ENCODE measurements at places on chromosomes 16 and 17.

DNA sequence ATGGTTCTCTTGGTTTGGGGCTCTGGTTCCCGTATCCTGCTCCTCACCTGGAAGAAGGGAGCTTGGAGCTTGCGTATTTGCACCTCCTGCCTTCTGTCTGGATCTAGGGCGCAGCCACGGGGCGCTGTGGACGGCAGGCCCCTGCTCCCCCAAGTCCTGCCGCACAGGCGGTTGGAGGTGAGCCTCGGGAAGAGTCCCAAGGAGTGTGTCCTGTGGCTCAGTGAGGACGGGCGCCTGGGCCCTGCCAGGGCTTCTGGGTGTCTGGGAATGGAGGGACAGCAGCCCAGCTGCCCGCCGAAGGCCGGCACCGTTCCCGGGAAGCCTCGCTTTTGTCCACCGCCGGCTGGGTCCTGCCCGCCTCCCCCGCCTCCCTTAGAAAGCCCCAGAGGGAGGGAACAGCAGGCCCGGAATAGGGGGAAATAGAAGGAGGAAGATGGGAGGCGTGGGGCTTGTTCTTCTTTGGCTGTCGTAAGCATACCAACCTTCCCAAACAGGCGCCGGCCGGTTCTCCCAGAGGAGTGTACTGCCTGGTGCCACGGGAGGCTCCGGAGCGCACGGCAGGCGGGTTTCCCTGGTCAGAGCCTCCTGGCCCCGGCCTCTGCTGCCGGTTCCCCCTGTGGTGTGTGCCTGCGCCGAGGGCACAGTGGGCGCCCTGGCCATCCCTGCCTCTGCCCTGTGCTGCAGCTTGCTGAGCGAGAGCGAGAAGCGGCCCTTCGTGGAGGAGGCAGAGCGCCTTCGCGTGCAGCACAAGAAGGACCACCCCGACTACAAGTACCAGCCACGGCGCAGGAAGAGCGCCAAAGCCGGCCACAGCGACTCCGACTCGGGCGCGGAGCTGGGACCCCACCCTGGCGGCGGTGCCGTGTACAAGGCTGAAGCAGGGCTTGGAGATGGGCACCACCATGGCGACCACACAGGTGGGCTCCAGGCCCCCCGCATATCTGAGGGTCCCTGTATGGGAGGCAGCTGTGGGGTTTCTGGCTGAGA is 1.8 kb downstream of the SOX8 start:
- DNase-seq: no peak

GRCh38 chr16:78290395-78290794 is 190.9 kb downstream of the WWOX start:
- DNase-seq: no peak

- no peak for DNase-seq
Measured at GRCh38 chr17:1758807-1759206, 3.1 kb upstream of the SERPINF1 start.

DNA sequence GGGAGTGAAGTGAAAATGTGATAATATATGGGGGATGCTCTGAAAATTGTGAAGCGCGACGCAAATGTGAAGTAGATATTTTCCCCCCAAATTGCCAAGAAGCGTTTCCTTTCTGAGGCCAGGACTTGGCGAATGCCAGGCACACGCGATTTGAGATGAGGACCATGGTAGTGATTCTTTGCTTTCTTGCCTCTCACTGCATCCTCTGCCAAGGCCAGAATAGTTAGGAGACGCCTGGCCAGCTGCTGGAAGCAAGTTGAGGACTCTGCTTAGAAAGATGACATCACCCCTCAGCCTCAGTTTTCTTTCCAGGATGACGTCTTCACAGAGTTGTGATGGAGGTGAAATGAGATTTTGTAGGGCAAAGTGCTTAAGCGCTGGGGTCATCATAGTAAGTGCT is 25.9 kb downstream of the PIPOX start:
- no peak for DNase-seq

DNA sequence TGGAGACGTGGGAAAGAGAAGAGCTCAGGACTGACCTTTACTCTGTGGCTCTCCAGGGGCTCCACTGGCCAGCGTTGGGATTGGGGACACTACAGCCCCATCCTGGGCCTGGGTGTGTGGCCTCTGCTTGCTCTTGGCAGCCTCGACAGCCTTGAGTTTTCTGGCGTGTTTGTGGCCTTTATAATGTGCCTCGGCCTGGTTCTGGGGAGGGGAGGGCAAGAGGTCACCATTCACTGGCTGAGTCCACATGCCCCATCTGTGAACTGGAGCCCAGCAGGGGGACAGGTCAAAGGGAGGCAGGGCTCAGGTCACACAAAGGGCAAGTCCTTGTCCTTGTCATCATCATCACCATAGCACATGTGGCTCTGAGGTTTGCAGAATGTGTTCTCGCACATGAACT is 11.7 kb downstream of the NKIRAS2 start:
- no peak for DNase-seq

DNA sequence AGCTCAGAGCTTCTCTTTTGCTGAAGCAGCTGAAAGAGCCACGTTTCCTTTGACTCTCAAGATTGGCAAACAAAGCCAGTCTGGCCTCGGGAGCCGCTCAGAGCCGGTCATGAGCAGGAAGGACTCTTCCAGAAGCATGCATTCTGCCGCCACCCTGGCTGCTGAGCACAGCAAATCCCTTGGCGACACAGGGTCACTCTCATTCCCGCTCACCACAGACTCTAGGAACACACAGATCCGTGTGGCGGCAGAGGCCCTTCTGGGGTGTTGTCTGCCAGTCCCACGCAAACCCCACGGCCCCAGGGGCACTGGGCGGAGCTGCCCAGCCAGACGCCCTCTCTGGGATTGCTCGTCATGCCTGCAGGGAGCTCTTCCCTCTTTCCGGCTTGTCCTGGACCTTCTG is 157.0 kb downstream of the C16orf95 start:
- no peak for DNase-seq

DNA sequence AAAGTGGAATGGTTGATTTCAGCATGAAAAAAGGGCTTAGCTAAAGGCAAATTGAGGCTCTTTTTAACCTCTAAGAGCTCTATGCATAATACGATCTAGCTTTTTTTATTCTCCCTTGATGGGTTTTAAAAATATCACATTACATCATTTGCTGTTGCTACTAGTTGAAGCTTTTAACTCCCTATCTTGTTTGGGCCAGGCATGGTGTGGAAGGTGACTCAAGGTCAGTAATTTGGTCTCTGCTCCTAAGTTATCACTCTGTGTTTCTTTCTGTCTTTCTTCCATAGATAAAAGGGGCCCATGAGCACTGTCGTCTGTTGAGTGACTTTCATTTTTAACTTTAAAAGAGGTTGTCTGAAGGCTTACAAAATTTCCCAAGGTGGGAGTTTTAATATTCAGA is 58.1 kb upstream of the GOT2 start:
- no peak for DNase-seq

- DNase-seq: peak; percentile 78
Measured at GRCh38 chr16:71358464-71358998, at the start of gene CALB2. Gene CALB2, plus strand, starts transcription at chr16:71358723. Its CDS starts 70 bp downstream, at chr16:71358793.

DNA sequence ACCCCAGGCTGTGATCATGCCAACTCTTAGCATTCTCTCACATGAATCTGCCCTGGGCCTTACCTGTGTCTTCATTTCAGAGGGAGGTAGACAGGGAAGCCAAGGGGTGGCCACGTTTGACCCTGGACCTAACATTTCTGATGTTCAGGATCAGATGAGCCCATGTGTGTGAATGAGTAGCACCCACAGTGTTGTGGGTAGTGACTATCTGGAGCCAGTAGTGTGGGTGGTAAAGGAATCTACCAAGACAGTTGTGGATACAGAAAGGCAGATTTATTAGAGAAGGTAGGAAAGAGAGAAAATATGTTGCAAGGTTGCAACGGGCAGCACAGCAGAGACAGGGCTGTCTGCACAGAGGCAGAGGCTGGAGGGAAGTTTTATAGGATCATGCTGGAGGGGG is 60.5 kb downstream of the TK2 start:
- no peak for DNase-seq

DNA sequence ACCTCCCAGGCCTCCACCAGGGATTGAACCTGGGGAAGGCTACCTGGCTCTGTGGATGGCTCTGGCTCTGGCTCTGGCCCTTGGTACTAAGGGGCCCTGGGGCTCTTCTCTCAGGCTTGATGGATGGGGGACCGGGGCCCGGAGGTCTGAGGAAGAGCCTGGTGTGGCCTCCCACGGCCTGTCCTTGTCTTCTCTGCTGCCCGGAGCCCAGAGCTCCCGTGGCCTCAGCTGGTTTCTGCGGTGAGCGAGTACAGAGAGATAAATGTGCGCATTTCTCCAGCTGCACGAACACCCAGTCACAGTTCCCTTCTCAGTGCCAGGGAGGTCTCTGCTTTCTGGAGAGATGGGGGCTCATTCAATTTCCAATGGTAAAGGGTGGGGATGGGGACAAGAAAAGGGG is 9.2 kb downstream of the MGAT5B start:
- no peak for DNase-seq

DNA sequence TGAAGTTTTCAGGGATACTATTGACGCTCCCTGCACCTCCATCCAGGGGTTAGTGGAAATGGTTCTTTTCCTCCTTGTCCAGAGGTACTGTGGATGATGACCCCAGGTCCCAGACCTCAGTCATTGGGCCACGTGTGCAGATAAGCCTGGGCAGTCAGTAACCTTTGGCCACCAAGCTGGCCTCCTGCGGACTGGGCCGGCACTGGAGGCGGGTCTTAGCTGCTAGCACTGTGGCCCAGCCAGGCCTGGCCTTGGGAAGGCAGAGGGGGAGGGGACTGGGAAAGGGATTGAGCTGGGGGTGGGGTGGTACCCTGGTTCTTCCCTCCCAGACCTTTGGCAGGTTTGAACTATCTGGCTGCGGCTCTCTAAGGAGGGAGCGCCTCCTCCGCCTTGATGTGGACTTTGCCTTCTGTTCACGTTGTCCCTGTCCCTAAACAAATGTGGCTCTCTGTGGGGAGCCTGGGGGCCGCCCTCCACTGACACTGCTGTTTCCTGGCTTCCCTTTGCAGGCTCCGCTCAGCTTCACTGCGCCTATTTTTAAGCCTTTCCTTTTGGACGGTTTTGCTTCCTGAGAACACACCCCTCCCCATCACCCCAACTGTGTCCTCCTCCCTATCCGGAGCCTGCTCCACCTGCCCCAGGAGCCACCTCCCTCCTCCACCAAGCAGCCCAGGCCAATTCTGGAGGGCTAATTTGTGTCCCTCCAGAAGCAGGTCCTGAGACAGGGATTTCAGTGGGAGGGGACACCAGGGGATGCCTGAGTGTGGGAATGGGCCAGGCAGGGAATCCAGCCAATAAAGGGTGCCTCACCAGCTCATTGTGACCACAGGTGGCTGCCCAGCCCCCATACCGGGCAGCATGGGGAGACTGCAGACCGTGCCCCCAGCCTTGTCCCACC is 251.9 kb downstream of the SEC14L1 start:
- no peak for DNase-seq

GRCh38 chr16:22183901-22184614 is 21.8 kb downstream of the SDR42E2 start:
- DNase-seq: peak; percentile 52

DNA sequence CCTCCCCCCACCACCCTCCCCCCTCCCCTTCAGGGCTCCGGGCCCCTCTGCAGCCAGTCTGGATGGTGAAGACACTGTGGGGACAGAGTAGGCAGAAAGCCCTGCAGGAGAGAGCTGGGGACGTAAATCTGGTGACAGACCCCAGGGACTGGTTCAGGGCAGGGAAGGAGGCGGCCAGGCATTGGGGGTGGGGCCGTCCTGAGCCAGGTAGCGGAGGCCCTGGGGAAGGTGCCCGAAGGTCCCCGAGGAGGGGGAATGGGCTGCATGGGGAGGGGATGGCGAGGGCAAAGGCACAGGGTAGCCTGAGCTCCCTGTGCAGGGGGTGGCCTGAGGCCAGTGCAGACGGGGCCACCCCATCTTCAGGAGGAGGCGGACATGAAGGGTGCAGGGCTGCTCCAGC is 26.3 kb upstream of the CACNA1H start:
- no peak for DNase-seq

- no peak for DNase-seq
Measured at GRCh38 chr16:14427371-14427948, 202.6 kb downstream of the PARN start.

- DNase-seq: no peak
Measured at GRCh38 chr17:57488856-57489255, 232.5 kb downstream of the MSI2 start.

GRCh38 chr17:47948706-47949196 is 7.4 kb downstream of the PNPO start:
- DNase-seq: peak; percentile 28

DNA sequence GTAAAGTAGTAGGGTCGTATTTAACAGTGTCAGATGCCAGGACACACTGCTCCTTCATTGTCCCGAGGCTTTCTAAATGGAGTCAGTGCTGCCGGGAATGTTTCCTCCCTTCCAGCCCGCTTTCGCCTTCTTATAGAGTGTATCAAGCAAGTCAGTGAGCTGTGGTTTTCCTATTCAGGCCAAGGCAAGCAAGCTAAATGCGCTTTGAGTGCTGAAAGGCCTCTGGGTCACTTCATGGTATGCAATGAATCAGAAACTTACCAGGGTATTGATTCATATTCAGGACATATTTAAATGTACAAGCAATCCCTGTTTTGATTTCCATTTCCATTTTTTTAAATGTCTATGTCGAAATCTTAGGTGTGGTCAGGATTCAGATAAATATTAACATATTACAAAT is 327.9 kb upstream of the SOX9 start:
- DNase-seq: no peak

- DNase-seq: no peak
Measured at GRCh38 chr16:73149334-73149733, 101.4 kb upstream of the ZFHX3 start.

GRCh38 chr16:50992350-50993032 is 158.6 kb downstream of the SALL1 start:
- DNase-seq: no peak

GRCh38 chr16:15749371-15749770 is 99.3 kb downstream of the NDE1 start:
- DNase-seq: no peak

GRCh38 chr17:19338031-19338990 is 24.2 kb downstream of the B9D1 start:
- DNase-seq: peak; percentile 86

DNA sequence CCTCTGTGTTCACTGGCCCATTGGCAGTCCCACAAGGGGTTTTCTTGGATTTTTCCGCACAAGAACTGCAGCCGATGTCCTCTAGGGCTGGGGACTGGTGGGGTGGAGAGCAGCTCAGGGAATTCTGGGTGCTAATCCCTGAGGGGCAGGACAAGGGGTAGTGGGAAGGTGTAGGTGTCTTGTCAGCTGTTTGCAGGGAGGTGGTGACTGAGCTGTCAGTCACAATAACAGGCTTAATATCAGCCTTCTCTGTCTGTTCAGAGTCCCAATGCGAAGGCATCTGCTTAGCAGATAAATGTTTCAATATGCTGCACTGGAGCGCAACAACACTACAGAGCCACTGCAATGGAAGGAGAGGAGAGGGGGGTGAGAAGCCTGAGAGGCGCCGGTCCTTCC is 10.1 kb upstream of the DHRS13 start:
- DNase-seq: no peak

- no peak for DNase-seq
Measured at GRCh38 chr17:75019146-75019545, 6.7 kb downstream of the MRPL58 start.

GRCh38 chr17:68511254-68511670 is 968 bp upstream of the PRKAR1A start:
- no peak for DNase-seq

DNA sequence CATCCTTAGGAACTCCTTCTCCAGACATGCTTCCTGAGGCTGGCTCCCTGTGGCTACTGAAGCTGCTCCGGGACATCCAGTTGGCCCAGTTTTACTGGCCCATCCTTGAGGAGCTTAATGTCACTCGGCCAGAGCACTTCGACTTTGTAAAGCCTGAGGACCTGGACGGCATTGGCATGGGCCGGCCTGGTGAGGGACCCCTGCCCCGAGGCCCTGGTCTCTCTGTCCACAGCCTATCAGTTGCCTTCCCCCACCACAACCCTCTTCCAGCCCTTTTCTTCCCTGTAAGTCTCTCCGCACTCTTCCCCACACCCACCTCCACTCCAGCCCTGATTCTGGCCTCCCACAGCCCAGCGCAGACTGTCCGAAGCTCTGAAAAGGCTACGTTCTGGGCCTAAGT is 2.0 kb downstream of the TNK1 start:
- DNase-seq: peak; percentile 10

Data from B cell (primary cell).